NCI-H1694 (cell line): ENCODE measurements at places on chromosomes 5 and 9.

DNA sequence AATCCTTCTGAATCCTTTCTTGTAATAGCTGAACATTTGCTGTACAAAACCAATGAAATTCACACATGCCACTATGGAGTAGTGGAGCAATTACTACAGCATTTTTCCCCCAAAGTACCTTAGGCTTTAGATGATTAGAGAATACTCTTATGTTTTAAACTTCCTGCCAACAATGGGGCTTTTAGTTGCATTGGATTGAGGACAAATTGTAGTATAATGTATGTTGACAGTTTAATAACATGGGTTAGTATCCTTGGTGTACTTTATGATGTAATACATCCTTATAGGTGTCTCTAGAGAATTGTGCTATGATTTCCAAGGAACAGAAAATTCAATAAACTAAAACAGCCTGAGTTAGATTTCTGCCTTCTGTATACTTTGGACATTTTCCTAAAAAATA, 422.7 kb upstream of the GRAMD2B start:
- DNase-seq, result no peak

GRCh38 chr9:70362952-70363351, 51.5 kb downstream of the KLF9 start:
- DNase-seq, result no peak

DNA sequence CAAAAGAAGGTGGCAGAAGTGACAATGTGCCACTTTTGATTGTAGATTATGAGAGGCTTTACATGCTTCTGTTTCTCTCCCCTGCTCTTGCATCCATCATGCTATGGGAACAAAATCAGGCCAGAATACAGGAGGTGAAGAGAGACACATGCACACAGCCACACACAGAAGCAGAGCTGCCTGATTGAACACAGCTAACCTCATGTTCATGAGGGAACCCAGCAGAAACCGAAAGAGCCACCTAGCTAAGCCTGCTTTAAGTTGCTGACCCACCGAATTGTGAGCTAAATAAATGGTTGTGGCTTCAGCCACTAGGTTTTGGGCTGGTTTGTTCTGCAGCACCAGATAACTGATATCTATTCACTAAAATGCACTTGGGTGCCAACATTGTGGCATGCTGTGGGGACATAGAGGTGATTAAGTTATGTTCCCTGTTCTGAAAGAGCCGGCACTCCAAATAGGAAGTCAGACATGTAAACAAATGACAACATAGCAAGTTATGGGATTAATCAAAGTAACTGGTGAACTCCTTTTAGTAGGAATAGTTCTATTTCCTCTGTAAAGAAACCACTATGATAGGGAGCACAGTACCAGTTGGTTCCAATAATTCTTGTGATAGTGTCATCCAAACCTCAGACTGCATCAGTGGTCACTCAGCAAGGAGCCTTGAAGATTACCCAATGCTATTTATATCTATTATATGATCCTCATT, 93.6 kb upstream of the TNC start:
- DNase-seq, result no peak

- DNase-seq, result no peak
Observed at GRCh38 chr5:16826379-16827125, 109.5 kb downstream of the MYO10 start.

DNA sequence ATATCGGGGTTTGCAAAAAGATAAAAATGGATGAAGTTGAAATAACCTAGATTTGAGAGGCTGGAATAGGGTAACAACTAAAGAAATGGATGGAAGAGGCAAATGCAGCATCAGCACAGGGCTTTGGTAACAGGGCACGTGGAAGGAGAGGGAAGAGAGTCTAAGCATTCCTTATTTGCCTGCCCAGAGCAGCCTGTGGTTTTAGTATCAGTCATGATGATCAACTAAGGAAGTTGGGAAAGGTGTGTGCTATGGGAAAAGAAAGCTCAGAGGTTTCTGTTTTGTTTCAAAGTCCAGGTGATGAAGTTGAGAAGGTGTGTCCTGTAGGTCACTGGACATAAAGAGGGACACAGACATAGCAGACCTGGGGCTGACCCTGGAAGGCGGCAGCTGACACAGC, 28.8 kb downstream of the GAS1 start:
- no peak for DNase-seq

DNA sequence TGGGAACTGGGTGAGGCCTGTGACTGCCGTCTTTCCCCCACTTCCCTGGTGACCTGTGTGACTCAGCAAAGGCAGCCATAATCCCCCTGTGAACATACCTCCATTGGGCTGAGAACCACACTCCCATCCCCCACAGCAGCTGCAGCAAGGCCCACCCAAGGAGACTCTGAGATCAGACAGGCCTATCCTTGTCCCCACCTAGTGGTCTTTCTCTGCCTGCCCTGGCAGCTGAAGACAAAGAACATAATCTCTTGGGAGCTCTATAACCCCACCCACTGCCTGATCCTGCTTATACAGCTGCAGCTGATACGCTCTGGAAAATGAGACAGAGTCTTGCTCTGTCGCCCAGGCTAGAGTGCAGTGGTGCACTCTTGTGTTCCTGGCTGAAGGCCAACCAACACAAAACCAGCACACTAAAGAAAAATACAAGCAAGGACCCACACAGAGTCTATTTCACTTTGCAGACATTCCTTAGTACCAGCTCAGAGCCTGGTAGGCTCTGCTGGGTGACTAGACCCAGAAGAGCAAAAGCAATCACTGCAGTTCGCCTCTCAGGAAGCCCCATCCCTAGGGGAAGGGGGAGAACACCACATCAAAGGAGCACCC, 106.7 kb downstream of the MCTP1 start:
- no peak for DNase-seq

- DNase-seq, result no peak
Observed at GRCh38 chr5:147017191-147017590, 138.6 kb upstream of the PPP2R2B start.

GRCh38 chr5:149550594-149551226, 529 bp downstream of the CSNK1A1 start:
- DNase-seq, result no peak

- no peak for DNase-seq
Observed at GRCh38 chr5:159106193-159106568, 6.5 kb upstream of the EBF1 start.

DNA sequence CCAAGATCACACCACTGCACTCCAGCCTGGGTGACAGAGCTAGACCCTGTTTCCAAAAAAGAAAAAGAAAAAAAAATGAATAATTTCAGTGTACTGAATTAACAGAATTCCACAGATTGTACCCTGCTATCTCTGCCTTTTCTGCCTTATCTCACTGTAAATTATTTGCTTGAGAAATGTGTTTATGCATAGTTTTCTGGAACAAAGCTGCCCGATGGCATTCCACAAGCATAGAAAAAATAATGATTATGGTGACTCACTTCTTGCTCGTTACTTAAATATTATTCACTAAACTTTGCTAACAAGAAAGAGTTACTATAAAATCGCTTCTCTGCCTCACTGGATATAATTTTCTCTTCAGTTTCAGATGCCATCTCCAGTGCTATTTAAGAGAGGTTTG, 88.7 kb upstream of the FAM169A start:
- DNase-seq, result no peak

GRCh38 chr9:12748016-12748415, 26.8 kb upstream of the LURAP1L start:
- no peak for DNase-seq

DNA sequence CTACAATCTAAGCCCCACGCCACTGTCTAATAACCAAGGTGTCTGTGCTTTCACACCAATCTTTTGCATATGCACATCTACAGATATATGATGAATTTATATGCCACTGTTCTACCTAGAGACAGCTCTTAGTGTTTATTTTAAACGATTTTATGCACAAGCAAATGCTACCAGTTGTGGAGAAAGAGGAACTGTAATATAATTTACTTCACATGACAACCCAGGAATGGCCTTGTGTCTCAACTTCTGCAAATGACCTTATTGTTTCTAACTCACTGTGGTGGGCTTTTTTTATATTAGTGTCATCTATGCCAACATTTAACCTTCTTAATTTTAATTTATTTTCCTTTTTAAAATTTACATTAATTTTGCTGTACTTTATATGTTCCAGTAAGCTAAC, 531.1 kb upstream of the TLE4 start:
- DNase-seq, result no peak

GRCh38 chr5:142888469-142889085, 118.4 kb downstream of the ARHGAP26 start:
- peak; percentile 48 for DNase-seq

GRCh38 chr5:9168791-9169556, 376.9 kb downstream of the SEMA5A start:
- DNase-seq, result no peak

GRCh38 chr9:739362-739761, 102.1 kb upstream of the DMRT1 start:
- no peak for DNase-seq

GRCh38 chr5:124902097-124902821, 155.8 kb upstream of the ZNF608 start:
- DNase-seq, result peak; percentile 38

DNA sequence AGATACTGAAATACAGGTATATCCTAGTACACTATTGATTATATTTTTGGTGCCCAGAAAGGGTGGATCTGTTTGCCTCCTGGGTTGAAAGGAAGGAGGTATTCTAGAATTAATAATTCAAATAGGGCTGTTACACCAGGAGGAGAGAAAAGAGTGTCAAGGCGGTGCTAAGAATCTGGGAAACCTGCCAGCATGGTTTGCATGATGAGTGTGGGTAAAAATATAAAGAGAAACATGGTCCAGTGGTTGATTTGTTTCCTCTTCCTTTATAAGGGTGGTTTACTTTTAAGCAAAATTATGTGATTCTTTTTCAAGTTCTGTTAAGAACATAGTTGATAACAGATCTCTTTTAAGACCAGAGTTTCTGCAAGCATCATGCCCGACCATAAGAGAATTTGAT, 69.4 kb upstream of the NFIB start:
- peak; percentile 24 for DNase-seq

DNA sequence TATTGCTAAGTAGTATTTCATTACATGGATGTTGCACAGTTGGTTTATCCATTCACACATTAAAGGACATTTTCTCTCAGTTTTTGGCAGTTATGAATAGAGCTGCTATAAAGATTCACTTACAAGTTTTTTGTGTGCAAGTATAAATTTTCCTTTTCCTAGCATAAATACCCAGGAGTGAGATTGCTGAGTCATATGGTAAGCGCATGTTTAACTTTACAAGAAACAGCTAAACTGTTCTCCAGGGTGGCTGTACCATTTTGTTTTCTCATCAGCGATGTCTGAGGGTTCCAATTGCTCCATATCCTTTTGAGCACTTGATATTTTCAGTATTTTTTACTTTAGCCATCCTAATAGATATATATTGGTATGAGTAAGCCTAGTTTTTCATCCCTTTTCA, 16.4 kb upstream of the ABCA1 start:
- no peak for DNase-seq

GRCh38 chr5:54357408-54358058, 47.2 kb upstream of the ARL15 start:
- peak; percentile 41 for DNase-seq

DNA sequence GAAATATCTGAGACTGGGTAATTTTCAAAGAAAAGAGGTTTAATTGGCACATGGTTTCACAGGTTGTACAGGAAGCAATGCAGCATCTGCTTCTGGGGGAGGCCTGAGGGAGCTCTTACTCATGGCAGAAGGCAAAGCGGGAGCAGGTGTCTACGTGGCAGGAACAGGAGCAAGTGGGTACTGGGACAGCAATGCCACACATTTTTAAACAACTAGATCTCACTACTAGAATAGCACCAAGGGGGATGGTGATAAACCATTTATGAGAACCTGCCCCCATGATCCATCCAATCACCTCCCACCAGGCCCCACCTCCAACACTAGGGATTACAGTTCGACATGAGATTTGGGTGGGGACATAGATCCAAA, 47.6 kb upstream of the HOMER1 start:
- no peak for DNase-seq

- no peak for DNase-seq
Observed at GRCh38 chr5:129622531-129622930, 125.4 kb upstream of the MINAR2 start.

DNA sequence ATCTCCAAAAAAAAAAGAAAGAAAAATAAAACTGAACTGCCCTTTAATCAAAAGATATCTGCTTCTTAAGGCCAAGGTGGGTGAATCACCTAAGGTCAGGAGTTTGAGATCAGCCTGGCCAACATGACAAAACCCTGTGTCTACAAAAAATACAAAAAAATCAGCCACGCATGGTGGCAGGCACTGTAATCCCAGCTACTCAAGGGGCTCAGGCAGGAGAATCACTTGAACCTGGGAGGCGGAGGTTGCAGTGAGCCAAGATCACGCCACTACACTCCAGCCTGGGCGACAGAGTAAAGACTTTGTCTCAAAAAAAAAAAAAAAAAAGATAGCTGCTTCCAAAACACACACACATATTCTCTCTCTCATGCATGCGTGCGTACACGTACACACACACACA, 17.8 kb downstream of the SCAI start:
- DNase-seq, result no peak

- no peak for DNase-seq
Observed at GRCh38 chr5:52469835-52470234, 317.9 kb upstream of the ITGA1 start.

GRCh38 chr5:132073231-132074013, at the start of gene CSF2:
Gene CSF2 (plus strand): TSS chr5:132073789. CDS start chr5:132073824, 35 bp downstream.
- no peak for DNase-seq

DNA sequence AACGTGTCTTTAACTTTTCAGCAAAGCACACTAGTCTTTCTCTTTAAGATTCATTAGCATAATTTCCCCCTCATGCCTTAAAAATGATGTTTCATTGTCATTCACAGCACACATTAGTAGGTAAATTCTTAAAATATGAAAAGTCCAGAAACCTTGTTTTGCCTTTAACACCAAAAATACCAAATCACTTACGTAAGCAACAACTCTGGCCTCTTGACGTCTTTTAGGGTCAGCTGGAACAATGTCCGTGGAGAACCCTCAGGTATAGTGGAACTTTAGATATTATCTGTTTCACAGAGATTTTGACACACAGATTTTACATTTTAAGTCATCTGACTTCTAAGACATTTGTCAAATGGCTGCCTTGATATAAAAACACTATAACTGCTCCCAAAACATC, 30.9 kb downstream of the LNPEP start:
- DNase-seq, result no peak
